ENCODE measurements at places on chromosomes 1 and 21.

DNA sequence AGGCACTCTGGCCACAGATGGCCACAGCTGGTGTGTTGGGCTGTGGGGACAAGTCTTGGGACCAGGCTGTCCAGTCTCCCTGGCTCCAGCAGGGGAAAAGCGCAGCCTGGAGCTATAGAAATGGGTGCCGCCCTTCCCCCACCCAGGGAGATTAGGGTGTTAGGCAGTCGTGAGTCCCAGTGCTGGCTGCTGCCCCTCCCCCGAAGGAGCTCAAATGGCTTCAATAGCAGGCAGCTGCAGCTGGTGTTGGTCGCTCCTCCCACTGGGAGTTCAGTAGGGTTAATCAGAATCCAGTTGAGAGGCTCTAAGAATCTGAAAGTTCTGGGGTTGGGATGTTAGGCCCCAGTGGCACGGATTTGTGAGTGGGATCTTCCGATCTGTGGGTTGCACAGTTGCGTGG, 595.6 kb upstream of the PKN2 start:
- DNase-seq = no peak

GRCh38 chr1:33470495-33471012, 1.9 kb upstream of the ZSCAN20 start:
- DNase-seq = peak; percentile 41

DNA sequence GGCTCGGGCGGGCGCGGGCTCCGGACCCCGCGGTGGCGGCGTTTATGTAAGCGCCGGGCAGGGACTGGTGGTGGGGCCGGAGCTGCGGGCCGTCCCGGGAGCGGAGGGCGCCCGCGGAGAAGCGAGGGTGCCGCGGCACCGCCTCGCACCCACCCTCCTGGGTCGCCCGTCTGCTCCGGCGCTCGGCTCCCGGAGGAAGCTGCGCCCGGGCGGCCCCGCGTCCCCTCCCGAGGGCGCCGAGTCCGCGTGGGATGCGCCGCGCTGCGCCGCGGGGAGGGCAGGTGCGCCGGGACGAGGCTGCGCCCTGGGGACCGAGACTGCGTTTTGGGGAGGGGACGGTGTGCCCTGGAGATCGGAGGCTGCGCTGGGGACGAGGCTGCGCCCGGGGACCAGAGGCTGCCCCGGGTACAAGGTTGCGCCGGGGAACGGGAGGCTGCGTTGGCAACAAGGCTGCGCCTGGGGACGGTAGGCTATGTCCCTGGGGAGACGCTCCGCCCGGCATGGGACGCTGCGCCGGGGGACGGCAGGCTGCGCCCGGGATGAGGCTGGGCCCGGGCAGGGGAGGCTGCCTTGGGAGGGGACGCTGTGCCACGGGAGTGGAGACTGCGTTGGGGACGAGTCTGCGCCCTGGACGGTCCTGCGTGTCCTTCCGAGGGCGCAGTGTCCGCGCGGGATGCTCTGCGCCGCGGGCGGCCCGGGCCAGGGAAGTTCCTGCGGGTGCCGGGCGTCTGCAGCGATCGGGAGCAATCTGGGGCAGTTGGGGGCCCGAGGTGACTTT, 627 bp downstream of the ADARB1 start:
- DNase-seq = peak; percentile 9

- DNase-seq = no peak
These were observed 18.0 kb downstream of the KIAA1614 start for GRCh38 chr1:180930687-180931086.

DNA sequence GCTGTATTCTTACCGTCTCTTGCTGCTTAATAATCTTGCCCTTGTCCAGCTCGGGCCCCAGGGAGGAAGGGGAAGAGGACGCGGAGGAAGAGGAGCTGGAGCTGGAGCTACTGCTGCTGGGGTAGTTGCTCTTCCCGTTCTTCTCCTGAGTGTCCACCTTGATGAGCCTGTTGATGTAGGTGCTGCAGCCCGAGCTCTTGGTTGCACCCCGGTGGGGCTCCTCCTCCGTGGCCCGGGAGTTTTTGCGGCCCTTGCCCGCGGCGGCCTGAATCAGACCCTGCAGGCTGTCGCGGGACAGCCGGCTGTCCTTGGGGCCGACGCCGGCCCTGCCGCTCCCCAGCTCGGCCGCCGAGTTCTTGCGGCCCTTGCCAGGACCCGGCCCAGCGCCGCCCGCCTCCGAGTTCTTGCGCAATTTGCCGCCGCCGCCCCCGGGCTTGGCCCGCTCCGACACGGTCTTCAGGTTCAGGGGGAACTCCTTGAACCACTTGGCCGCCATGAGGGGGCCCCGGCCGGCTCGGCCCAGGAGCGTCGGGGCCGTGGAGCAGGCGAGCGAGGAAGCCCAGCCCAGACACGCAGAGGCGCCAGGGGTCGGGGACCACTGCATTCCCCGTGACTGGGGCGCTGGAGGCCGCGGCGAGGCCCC, 475 bp upstream of the TDRD10 start:
- no peak for DNase-seq

DNA sequence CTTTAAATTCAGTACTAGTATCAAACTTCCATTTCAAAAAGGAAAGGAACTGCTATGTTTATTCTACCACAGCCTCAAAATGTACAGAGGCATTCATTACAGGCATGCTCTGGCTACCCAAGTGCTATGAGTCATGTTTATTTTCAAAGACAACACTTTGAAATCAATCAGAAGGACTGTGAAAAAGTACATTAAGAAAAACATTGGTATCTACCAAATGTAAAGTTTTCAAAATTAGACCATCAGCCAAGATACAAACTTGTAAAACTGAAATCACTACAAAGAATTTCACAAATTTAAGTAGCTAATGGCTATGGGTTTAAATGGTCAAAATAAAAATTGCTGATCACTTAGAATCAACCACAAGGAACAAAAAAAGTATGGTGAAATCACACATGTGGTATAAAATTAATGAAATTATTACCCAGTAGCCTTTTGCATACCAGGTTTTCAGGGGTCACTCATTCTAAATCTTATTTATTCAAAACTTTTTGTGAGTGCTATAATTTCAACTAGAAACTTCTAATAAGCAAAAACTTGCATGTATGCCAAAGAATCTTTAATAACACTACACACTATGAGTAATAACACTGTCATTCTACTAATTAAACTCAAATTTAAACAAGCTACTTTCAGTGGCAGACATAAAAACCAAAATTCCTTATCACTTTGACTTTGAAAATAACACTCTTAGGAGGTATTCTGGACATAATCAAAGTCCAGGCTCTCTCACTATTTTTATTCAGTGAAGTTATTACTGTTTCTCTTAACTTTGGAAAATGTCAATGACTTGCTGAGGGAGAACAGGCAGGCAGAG, 49.2 kb downstream of the ENAH start:
- DNase-seq = no peak

DNA sequence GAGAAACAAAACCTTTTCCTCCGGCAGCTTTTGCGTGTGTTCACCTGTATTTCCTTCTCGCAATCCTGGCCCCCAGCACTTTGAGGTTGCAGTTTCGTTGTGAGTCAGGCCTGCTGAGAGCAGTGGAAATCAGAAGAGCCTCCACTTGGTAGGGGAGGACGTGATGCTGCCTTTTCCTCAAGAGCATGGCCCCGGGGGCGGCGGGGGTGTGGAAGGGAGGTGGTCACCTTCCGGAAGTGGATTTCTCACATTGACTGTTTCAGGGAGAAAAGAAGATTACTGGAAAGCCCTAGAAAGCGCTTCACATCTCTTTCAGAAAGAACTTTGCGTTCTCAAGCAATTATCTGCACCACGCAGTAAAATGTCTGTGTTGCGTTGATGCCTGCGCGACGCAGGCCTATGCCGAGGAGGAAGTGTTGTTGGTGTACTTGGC, 12.2 kb upstream of the IL10 start:
- DNase-seq = peak; percentile 58

DNA sequence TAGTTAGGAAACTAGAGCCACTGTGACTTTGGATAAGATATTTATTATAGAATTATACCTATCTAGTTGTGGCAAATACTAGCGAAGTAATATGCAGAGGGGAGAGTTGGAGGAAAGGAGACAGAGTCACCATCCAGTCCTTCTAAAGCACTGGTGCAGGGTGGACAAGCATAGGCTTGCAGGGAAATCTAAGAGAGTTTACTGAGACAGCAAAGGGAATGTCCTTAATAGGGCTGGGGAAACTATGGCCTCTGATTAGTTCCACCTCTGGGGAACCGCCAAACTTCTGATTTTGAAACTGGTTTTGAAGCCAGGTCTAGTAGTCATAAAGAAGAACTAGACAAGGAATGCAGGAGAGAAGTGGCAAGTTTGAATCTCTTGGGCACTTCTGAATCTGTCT, 407.9 kb downstream of the VAV3 start:
- no peak for DNase-seq

All from activated T-cell treated with anti-CD3 and anti-CD28 coated beads for 1 hour (primary cell).